Fibroblast of pulmonary artery (primary cell): ENCODE measurements at places on chromosomes 7 and 10.

DNA sequence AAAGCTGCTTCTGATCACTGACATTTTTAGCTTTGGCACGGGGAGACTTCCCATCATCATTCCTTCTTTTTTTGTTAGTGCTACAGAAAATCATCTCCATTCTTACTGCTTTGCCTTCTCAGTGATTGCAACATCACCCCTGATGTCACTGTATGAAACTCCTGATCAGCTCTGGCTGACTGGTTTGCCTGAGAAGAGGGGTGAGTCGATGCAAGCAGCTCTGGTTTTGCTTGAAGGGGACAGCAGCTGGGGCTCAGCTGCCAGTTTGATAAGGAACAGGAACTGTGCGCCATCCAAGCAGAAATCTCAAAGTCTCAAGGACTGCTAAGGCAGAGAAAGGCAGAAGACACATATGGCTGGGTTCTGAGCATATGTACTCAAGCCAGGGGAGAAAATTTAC lies 808.5 kb upstream of the CELF2 start:
- peak; percentile 76 for DNase-seq

GRCh38 chr10:102801978-102802377 lies 35.2 kb downstream of the CYP17A1 start:
- DNase-seq, result no peak

GRCh38 chr10:76268530-76268929 lies 837.1 kb downstream of the LRMDA start:
- DNase-seq, result no peak

DNA sequence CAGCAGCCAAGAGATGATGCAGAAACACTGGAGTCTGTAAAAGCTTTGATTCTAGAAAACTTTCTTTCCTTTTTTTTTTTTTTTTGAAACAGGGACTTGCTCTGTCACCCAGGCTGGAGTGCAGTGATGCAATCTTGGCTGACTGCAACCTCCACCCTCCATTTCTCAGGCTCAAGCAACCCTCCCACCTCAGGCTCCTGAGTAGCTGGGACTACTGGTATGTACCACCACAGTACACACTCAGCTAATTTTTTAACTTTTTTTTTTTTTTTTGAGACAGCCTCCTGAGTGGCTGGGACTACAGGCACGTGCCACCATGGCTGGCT lies 17.0 kb upstream of the BAG3 start:
- peak; percentile 58 for DNase-seq

DNA sequence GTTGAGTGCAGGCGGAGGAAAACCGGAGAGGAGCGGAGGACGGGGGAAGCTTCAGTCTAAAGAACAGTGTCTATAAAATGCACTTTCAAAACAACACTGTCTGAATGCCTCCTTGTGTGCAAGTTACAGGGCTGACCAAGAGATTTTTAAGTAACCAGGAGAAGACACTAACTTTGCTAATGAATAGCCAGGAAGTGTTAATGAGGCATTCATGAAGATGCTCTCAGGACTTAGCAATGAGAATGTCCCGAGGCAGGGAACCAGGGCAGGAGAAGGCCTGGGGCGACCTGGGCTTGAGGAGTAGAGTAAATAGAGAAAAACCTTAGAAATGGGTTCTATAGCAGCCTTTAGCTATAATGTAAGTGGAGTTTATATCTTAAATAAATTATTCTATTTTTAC lies 312.1 kb downstream of the SKIDA1 start:
- no peak for DNase-seq
